ENCODE measurements at places on chromosomes 6 and 20.

- no peak for DNase-seq
Observed at GRCh38 chr6:112883095-112883494, 536.0 kb downstream of the RFPL4B start.

DNA sequence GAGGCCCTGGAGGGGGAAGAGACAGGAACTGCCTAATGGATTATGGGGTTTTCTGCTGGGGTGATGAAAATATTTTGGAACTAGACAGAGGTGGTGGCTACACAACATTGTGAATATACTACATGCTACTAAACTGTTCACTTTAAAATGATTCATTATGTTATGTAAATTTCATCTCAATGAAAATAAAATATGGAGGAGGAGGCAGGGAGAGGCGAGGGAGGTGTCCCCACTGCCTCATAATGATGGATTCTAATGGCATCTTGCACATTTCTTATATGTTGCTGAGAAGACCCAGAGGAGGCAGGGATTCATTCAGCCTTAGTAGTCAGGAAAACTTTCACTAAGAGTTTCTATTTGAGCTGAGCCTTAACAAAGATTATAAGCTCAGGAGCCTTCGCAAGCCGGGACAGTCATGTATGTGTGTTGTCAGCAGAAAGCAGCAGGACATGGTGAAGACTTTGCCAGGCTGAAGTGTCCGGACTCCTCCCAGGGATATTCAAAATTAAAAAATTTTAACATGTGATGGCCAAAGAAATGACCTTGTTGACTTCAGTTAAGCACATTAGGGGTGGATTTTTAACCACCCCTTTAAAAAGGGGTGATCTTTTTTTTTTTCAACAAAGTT lies 158.6 kb upstream of the PCSK2 start:
- DNase-seq: no peak

GRCh38 chr6:100475554-100476320 lies 11.0 kb upstream of the SIM1 start:
- DNase-seq: no peak

DNA sequence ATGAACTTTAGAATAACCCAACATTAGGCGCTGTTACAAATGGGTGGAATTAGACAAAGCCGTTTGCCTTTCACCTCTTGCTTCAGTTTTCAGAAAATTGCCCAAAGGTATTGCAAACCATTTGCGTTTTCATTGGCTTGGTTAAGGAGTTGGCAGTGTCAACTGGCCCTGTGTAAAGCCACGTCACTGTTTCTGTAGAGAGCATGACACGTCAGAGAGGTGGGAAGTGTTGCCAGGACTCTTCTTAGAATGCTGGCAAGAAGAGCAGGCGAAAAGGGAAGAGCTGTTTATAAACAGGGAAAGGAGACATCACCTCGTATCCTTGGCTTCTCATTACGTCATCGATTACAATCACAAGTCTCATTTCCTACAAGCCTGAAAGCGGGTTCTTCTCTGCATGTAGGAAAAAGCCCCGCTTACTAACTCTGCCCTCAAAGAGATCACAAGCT lies 4.2 kb upstream of the IRF4 start:
- no peak for DNase-seq

DNA sequence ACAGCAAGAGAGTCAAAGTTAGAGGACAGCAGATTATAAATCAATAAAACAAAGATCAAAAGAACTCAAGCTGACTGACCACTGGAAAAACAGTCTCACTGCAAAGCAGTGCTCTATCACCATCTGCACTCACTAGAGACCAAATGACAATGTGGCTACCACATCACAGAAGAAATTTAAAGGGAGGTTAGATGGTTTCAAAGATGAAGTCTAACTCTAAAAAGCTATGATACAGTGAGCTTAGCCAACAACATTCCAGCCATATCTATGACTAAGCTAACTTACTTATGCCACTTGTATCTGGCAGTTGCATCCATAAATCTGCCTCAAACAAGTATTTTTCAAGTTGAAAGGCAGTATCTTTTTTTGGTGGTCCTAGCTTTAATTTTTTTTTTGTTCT lies 68.6 kb downstream of the ARHGAP18 start:
- no peak for DNase-seq

DNA sequence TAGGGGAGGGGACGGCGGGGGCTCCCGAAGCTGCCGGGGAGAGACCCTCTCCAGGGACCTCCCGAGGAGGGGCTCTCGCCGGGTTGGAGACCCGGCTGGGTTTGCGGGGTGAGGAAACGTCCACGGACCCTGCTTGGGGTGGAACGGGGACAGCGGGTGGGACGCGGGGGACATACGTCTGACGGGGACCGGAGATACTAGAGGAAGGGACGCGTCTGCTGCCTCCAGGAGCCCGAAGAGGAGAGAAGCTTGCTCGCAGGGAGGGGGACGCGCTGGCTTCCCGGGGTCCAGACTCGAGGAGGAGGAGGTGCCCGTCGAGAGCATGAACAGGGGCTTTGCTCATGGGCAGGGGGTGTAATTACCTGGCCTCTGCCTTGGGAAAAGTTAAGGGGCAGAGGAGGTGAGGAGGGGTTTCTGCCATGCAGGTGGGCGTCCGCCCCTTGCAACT lies 593 bp downstream of the DNMT3B start:
- DNase-seq: no peak

DNA sequence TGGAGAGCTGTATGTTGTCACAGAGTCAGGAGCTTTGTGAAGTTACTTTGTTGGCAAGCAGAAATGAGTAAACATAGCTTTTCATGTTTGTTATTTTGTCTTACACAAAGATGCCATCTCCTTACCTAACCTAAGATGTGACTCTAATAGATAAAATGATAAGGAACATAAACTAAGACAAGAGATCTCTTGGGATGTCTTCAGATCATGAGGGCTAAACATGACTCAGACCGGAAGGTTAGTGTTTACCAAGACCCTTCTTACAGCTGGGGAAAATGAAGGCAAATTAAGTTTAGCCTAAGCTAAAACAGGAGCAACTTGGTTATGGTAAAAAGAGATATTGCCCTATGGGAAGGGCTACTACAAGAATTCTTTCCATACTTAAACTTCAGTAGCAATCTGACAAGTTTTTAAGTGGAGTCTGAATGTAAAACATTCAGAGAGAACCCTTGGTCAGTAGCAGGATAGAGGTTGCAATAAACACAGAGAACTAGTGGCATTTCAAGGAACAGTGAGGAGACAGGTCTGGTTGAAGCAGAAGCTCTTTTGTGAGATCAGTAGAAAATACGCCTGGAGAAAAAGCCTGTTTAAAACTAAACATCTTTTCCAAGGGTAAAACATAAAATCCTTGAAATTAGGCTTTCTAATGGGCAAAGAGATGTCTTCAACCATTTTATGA lies 29.9 kb downstream of the SGK1 start:
- DNase-seq: no peak

GRCh38 chr6:46876126-46876525 lies 45.6 kb downstream of the ADGRF5 start:
- no peak for DNase-seq

GRCh38 chr6:127332383-127332961 lies 10.9 kb downstream of the ECHDC1 start:
- no peak for DNase-seq

DNA sequence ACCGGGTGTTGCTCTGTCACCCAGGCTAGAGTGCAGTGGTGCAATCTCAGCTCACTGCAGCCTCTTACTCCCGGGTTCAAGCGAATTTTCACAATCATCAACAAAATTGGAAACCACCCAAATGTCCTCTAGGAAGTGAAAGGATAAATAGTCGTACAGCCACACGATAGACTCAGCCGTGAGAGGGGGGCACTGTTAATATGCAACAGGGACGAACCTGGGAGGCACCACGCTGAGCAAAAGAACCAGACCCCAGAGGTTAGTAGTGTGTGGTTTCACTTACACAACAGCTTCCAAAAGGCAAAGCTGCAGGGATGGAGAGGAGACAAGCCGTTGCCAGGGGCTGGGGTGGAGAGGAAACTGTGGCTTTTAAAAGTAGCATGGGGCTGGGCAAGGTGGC lies 30.1 kb upstream of the NTSR1 start:
- DNase-seq: no peak

DNA sequence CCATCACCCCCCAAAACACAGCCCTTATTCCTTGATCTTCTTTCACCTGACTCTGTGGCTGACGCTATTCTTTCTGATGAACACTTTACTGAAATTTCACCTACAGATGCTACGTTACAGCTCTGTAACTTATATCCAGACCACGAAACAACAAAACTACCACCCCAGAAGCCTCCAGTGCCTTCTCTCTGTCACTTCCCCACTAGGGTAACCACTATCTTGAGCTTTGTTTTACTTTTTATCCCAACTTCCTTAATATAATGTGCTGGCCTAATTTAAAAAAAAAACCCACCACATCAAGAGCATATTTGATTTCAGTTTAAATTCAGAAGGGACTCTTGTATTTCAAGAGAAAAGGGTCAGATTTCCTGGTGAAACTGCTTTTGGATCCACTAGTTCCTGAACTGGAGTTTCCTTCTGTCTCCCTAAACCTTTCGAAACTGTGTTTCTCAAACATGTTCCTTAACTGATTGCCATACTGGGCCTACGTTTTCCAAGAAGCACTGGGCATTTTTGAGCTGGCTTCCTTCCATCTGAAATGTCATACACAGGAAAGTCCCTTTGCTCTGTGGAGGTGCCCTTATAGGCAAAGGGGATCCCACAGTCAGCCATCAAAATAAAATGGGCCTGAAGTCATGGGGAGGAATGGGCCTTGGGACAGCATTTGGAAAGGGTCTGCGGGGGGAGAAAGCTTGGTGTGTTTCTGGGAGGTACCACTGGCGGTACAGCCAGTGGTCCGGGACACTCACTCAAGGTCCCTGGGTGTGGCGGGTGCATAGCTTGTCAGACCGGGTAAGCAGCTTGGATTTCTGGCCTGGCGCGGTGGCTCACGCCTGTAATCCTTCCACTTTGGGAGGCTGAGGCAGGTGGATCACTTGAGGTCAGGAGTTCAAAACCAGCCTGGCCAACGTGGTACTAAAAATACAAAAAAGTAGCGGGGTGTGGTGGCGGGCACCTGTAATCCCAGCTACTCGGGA lies 25.8 kb upstream of the RTF2 start:
- DNase-seq: no peak

- DNase-seq: no peak
Observed at GRCh38 chr20:48735112-48735511, 92.7 kb downstream of the PREX1 start.

DNA sequence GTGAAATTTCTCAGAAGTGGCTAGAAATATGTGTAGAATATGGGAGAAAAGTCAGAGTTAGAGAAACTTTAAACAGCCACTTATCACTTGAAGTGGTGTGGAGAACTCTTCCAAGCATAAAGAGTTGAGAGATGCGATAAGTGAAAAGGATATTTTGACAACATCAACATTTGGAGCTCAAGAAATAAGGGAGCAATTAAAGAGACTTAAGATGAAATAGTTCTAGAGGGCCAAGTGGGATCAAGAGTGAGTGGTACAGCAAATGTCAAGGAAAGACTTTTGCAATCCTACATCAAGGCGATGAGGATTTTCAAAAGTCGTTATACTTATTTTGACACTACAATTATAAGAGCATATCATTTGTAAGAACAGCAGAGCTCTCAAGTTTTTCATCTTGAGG lies 9.6 kb downstream of the RSPH4A start:
- no peak for DNase-seq

- no peak for DNase-seq
Observed at GRCh38 chr20:51417250-51418136, 125.0 kb downstream of the NFATC2 start.

GRCh38 chr6:43978473-43979346 lies 148.5 kb downstream of the MRPL14 start:
- DNase-seq: no peak

- no peak for DNase-seq
Observed at GRCh38 chr6:2651536-2651935, 99.2 kb downstream of the MYLK4 start.

GRCh38 chr6:158826819-158827501 lies 7.8 kb upstream of the EZR start:
- no peak for DNase-seq

- no peak for DNase-seq
Observed at GRCh38 chr20:41178904-41179432, 41.6 kb downstream of the PLCG1 start.

- DNase-seq: no peak
Observed at GRCh38 chr20:17645546-17646208, 36.4 kb downstream of the RRBP1 start.

DNA sequence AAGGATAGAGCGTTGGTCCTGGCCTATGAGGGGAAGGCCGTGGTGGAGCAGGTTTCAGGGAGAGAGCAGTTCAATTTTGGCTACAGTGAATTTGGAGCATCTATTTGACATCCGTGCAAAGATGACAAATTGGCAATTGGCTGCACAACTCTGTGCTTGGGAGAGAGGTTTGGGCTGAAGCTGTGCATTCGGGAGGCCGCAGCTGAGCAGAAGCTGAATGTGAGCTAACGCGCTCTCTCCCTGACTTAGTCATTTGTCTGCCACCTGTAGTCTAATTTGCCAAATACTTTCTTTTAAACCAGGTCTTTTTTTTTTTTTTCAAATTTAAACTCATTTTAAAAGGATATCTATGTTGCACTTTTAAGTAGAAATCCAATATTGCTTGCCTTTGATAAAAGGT lies 78.8 kb downstream of the PHACTR3 start:
- no peak for DNase-seq

GRCh38 chr20:58551631-58552030 lies 36.4 kb upstream of the APCDD1L start:
- DNase-seq: no peak

DNA sequence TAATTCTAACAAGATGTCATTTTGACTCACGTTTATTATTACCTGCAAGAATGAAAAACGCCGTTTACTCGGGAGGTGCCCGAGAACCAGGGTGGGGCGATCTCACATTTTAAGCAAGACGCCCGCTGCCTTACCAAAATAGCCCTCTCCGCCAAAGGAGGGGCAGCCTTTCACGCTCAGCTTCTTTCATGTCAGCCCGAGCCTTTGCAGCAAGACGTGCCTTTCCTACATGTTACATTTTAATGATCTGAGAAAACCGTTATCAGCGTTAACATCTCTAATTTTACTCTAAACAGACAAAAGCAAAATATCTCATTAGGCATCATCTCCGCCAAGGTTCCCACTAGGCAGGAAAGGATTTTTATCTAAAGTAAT lies 2.0 kb downstream of the BACH2 start:
- no peak for DNase-seq

GRCh38 chr6:70502484-70502883 lies 64.2 kb upstream of the SDHAF4 start:
- no peak for DNase-seq

DNA sequence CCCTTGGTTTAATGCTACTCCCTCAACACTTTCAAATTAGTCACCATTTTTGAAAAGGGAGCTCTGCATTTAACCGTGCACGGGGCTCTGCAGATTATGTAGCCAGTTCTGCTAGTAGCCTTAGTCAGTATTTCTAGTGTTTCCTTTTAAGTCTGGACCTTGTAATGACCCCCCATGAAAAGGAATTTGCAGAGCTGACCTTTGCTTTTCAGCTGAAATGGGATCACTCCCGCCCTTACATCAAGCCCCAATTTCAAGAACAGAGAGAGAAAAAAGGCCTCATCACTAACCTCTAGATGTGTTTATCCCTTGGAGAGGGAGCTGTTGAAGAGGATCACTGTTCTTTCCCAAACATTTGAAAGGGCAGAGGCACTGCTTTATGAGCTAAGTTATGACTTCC lies 490.7 kb upstream of the BTBD3 start:
- no peak for DNase-seq

DNA sequence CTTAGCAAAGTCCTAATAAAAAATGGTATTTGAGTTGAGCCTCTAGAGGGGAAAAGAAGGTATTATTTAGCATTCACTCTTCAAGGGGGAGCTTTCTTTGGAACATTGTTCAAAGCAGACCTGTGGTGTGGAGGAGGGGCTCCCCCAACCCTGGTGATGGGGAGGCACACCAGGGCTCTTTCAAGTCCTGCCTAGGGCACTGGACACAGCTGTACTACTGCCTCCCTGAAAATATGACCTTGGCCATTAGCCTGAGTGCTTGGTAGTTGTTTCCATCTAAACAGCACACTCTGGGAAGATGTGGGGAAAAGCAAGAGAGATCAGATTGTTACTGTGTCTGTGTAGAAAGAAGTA lies 215.1 kb upstream of the CNR1 start:
- DNase-seq: no peak

Measured in left renal pelvis (tissue), 4 donors.